LoVo (cell line): ENCODE measurements at places on chromosomes 3 and 15.

DNA sequence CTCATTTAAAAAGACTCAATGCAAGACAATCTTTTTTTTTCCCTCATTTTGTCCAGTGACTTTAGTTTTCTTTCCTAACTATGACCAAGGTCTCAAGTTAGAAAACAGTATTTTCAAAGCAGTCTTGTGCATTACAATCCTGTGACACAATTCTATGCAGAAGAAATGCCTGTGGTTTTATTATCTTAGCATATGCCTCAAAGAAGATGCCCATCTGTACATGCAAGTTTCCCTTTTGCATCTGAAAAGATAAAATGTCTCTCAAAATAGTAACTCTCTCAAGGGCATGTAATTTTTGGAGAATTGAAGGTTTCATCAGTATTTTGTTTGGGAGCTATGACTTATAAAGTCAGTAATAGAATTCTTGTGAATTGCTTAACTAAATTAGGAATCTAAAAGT lies 292.0 kb upstream of the SUCLG2 start:
- no peak for DNase-seq

DNA sequence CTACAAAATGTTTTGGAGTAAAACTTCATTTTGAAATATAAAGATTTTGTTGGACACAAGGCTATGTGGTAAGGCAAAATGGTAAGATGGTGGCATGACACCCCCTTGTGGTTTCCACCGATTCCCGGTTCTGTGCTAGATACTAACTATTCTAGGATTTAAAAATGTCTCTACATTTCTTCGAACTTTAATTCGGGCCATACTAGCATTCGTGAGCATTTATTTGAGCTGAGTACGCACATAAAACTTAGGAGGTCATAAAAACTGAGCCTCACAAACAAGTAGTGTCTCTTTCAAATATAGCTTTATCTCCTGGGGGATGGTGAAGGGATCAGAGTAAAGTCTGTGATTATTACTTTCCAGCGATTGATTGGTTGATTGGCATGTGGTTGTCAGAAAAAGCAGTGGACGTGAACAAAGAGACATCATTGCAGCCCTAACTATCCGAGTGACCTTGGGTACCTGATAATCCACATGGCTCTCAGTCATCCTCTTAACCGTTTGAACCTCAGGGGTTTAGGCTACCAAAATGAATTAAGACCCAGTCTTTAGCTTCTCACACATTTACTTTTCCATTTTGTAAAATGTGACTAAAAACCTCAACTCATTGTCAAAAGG lies 1.1 kb upstream of the ZNF639 start:
- DNase-seq, result peak; percentile 25

DNA sequence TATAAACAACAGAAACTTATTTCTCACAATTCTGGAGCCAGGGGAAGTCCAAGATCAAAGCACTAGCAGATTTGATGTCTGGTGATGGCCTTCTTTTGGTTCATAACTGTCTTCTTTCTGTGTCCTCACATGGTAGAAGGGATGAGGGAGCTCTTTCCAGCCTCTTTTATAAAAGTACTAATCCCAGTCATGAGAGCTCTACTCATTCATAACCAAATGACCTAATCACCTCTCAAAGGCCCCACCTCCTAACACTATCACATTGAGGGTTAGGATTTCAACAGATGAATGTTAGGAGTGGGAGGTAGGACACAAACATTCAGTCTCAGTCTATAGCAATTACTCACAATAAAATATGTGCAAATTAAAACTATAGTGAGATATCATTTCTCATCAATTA lies 50.1 kb upstream of the UBE2E2 start:
- DNase-seq, result no peak

DNA sequence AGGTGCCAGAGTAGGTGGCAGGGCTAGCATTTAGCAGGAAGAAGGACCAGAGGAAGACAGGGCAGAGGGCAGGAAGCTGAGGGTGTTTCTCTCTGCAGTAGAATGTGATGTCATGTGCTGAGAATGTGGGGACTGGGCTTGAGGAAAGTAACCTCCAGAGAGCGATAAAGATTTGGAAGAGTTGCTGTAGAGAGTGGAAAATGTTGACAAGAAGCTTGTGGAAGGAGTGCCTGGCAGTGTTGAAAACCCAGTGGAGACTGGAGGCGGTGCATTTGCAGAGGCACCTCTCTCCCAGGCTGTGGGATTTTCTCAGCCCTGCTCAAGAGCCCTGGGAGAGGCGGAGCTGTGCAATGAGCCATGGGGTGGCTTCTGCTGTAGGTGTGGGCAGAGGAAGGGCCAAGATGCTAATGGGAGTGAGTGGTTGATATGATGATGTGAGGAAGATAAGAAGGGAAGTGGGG lies 54.8 kb downstream of the MESD start:
- DNase-seq, result no peak

DNA sequence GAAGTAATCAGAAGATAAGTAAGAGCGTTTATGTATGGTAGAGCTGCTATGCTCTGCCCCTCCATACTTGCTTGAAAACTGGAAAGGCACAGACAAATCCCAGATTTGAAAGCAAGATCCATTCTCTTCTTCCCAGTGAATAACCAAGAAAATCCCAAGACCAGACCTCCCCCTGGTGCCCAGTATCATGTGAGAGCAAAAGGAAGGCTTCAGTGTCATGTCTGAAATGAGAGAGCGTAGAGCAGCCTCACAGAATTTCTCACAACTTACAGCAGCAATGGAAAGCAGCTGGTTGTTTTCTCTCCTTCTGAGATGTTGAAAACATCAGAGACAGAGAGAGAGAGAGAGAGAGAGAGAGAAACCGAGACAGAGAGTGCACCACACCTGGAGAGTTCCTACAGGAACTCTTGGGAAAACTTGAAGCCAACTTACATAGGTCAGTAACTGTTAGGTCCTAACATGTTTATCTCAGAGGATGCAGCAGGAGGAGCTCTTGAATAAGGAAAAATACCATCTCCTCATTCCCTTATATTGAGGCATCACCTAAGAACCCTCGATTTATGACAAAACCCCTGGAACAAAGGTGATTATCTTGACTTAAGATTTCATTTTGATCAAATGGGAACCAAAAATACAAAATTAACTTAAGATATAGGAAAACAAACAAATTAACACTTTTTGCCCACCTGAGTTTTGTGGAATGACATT lies 273.3 kb downstream of the NSUN3 start:
- DNase-seq, result peak; percentile 9

GRCh38 chr15:63986751-63987341 lies 59.4 kb downstream of the DAPK2 start:
- DNase-seq, result no peak

DNA sequence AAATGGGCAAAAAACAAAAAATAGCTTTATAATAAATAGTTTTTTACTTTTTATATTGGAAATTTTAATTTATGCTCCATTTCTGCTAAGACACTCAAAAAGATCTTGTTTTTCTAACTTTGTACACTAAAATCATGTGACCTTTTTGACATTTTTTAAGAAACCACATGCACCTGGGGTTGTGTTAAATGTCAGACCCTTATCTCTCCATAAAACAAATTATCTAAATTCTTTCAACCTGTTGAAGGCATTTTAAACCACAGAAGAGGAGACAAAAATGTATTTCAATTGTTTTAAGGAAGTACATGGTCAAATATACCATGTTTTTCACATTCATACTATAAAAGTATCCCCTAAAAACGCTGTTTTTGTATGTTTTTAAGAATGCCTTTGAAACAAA lies 29.2 kb downstream of the IFT80 start:
- DNase-seq, result no peak

GRCh38 chr15:29270976-29271375 lies 1.4 kb upstream of the NSMCE3 start:
- no peak for DNase-seq

DNA sequence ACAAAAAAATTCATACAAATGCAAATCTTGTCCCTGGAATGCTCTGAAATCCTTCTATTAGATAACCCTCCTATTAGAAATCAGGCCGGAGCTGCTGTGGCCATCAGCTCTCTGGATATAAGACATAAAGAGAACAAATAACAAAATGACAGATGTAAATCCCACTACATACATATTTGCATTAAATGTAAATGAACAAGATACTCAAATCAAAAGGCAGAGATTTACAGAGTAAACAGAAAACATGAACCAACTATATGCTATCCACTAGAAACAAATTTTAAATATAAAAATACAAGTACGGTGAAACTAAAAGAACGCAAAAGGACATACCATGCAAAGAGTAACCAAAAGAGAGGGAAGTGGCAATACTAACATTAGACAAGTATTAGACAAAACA lies 10.7 kb downstream of the CYFIP1 start:
- DNase-seq, result no peak

GRCh38 chr15:40467261-40467615 lies 3.5 kb upstream of the CHST14 start:
- no peak for DNase-seq

DNA sequence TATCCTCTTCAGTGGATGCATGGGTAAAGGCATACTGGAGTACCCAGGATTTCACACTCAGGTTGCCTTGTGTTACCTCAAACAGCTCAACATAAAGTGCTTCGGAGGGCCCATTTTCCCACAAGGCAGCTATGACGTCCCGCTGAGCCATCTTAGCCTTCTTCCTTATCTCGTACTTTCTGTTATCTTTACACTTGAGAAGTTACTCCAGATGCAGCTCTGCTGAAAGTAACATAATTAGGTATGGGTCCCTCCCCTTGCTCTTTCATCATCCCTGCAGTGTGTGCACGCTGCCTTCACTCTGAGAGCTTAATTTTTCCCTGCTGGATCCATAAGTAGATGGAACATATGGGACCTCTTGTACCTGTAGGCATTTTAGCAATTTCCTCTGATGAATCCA lies 410.3 kb downstream of the AGBL1 start:
- no peak for DNase-seq

DNA sequence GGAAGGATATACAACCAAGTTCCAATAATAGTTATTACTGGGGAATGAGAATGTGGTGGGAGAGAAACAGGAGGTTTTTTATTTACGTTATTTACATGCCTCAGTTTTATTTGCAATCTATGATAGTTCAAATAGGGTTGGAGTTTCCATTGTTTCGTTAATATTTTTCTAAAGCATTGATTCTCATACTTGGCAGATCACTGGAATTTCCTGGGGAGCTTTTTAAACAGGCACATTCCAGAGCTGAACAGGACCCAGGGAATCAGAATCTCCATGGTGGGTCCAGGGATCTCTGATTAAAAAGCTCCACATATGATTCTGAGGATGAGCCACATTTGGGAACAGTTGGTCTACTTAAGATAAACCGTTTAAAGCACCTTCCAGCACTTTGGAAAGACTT lies 123.9 kb downstream of the IL20RB start:
- DNase-seq, result no peak

DNA sequence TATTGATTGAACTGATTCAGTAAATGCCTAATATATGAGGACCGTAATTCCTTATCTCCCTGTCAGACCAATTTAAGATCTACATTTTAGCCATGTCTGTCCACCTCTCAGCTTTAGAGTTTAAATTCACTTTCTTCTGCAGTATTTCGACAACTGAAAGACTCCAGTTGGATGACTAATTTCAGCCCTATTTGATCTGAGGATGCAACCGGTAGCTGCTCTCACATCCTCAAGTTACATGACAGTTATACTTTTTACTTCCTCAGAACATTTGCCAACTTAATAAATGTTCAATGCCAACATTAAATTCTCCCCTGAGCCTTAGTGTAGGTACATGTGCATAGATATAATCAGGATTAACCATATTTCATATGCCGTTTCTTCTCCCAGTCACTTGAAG lies 2.5 kb upstream of the HHLA2 start:
- no peak for DNase-seq

GRCh38 chr3:10328460-10329071 lies 7.7 kb upstream of the SEC13 start:
- DNase-seq, result no peak

DNA sequence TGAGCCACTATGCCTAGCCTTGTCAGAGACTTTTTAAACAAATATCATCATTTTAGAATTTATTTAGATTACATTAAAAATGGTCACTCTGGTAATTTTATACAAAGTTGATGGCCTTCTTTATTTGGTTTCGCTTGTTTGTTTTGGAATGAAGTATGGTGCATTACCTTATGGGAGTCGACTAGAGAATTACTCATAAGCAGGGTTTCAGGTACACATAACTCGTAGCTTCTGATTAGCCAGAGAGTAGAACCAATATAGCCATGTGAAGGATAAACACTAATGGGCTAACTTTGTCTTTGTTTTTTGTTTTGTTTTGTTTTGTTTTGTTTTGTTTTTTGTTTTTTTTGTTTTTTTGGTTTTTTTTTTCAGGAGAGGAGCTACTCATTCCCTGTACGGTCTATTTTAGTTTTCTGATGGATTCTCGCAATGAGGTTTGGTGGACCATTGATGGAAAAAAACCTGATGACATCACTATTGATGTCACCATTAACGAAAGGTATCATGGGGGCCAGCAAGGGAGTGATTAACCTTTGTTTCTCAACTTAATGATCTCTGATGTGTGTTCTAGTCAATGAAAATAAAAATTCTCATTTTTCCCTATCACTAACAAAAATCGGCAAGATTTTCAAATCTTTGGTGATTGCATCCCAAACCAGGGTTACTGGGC lies 113.2 kb downstream of the IL1RAP start:
- DNase-seq, result no peak

- DNase-seq, result no peak
These were observed 37.9 kb downstream of the TJP1 start for GRCh38 chr15:29784413-29784812.

- DNase-seq, result peak; percentile 27
These were observed 22.6 kb upstream of the CACNA2D2 start for GRCh38 chr3:50525987-50526386.

DNA sequence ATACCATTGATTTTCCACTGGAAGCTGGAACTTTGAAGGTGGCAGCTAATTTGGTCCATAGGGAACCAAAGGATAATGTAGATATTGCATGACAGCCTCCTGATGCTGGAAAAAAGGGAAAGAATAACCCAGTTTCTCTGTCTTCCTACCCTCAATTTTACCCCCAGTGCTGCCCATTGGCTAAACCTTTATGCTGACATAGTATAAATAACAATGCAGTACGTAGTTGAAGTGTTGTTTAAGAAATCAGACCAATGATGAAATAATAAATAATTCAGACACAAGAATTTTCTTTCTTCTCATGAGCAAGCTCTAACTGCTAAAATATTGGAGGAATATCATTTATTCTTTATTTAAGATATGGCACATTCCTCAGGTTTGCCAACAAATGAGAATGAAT lies 843.4 kb downstream of the EPHA3 start:
- DNase-seq, result no peak

GRCh38 chr3:179404307-179404706 lies 47.0 kb downstream of the GNB4 start:
- DNase-seq, result no peak
